ENCODE measurements at places on chromosomes 11 and 22. TPM values are rescaled to one million over a fixed set of nuclear protein-coding genes. Genes with fewer than 3 reads are reported as not detected.

The SPON1 gene
- under 0.01 TPM for total RNA-seq

The AGBL2 gene
- 0.20 TPM for total RNA-seq

The DKK3 gene
- total RNA-seq = 219 TPM

The DEUP1 gene
- not detected for total RNA-seq

The PISD gene
- total RNA-seq = 19.6 TPM

The KCNJ11 gene
- 0.22 TPM for total RNA-seq

The PTPN5 gene
- total RNA-seq = not detected

The EXPH5 gene
- under 0.01 TPM for total RNA-seq

The C11orf21 gene
- not detected for total RNA-seq

GRCh38 chr22:30027169-30027568, 53.1 kb upstream of the HORMAD2 start:
- DNase-seq = no peak

GRCh38 chr11:117923773-117924172, 5.4 kb downstream of the TMPRSS13 start:
- no peak for DNase-seq

GRCh38 chr11:34148504-34149165, 43.2 kb downstream of the NAT10 start:
- no peak for DNase-seq

GRCh38 chr22:41770715-41771468, 29.6 kb upstream of the CCDC134 start:
- no peak for DNase-seq

- no peak for DNase-seq
Observed at GRCh38 chr11:10457901-10458300, 2.8 kb downstream of the AMPD3 start.

- no peak for DNase-seq
Observed at GRCh38 chr11:61533401-61533800, 24.9 kb downstream of the LRRC10B start.

GRCh38 chr11:97794876-97795275, 1225.9 kb upstream of the CNTN5 start:
- DNase-seq = no peak

GRCh38 chr11:20368438-20368837, 4.9 kb downstream of the HTATIP2 start:
- no peak for DNase-seq

- no peak for DNase-seq
Observed at GRCh38 chr22:37566329-37566837, 6.1 kb downstream of the CDC42EP1 start.

GRCh38 chr11:61507962-61508861, at the start of gene LRRC10B:
TSS of gene LRRC10B (plus strand) at chr11:61508749. CDS start at chr11:61508999, 250 bp downstream.
- no peak for DNase-seq

DNA sequence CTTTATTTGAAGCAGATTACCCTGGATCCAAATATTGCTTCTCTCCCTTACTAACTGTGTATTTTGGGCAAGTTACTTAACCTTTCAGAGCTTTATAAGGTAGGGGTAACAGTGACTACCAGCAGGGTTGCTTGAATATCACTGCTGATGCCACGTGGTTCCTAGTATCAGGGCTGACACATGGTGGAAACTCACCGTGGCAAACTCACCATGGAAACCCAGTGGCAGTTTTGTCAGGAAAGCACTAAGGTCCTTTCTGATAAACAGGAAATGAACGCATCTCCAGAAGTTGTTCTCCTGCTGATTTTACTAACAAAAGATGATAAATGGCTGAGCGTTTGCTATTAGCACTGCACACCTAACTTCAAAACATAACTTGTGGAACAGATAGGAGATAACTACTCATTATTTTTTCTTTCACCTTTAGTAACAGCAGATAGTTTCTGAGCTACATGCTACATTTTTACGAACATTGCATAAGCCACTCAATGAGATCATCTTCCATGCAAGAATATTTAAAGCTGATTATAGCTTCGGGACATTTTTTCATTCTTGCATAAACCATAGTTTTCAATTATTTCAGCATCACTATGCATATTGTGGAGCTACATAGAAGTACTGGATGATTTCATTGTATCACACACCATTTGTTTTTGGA, 59.7 kb upstream of the RAG2 start:
- peak; percentile 31 for DNase-seq

GRCh38 chr11:73629907-73630306, 16.5 kb upstream of the PLEKHB1 start:
- DNase-seq = no peak

- DNase-seq = no peak
Observed at GRCh38 chr11:106217456-106217855, 140.0 kb downstream of the AASDHPPT start.
